ENCODE measurements at places on chromosomes 7 and 10. TPM values are rescaled to one million over a fixed set of nuclear protein-coding genes. Genes with fewer than 3 reads are reported as not detected.

Gene CALML5
- not detected for total RNA-seq

Gene IDI2
- total RNA-seq = not detected

Gene AOC1
- not detected for total RNA-seq

Gene CTAGE6
- 1.3 TPM for total RNA-seq

Gene FEZF1
- total RNA-seq = not detected

Gene C10orf53
- not detected for total RNA-seq

Gene CTAGE8
- total RNA-seq = not detected

Gene JCAD
- total RNA-seq = 91.2 TPM

Gene ACTL6B
- not detected for total RNA-seq

Gene C10orf62
- total RNA-seq = 0.23 TPM

Gene CH25H
- total RNA-seq = not detected

Gene DGKB
- 0.59 TPM for total RNA-seq

Gene CALHM1
- not detected for total RNA-seq

Gene GPR37
- total RNA-seq = 0.23 TPM

Gene ZNF212
- 6.2 TPM for total RNA-seq

Gene PRSS1
- not detected for total RNA-seq

Gene PSTK
- 5.0 TPM for total RNA-seq

Gene FANK1
- 4.6 TPM for total RNA-seq

Gene FAM170B
- not detected for total RNA-seq

Gene SLC29A4
- 5.6 TPM for total RNA-seq

Gene ADAP1
- total RNA-seq = 8.1 TPM

Gene EMX2
- total RNA-seq = 0.59 TPM

Gene POU6F2
- not detected for total RNA-seq

Gene CRYGN
- not detected for total RNA-seq

Gene MOGAT3
- total RNA-seq = not detected

Gene KAZALD1
- total RNA-seq = 3.6 TPM

Gene MYOZ1
- 0.05 TPM for total RNA-seq

Gene PRTFDC1
- total RNA-seq = 6.8 TPM

Gene SLC16A12
- not detected for total RNA-seq

Gene CDCA7L
- total RNA-seq = 46.9 TPM

Gene CCDC146
- 1.5 TPM for total RNA-seq

Gene XRCC2
- total RNA-seq = 0.30 TPM

Gene TFPI2
- total RNA-seq = 649 TPM

Gene SMKR1
- not detected for total RNA-seq

Gene NUTM2A
- total RNA-seq = 0.37 TPM

Gene PDE1C
- 0.74 TPM for total RNA-seq

Gene CREB5
- total RNA-seq = 4.5 TPM

Gene LRRC18
- not detected for total RNA-seq

Gene LBX1
- total RNA-seq = not detected

Gene HOXA13
- 10.0 TPM for total RNA-seq

Gene HTR5A
- not detected for total RNA-seq

Gene MSMB
- total RNA-seq = not detected

Gene ATG9B
- total RNA-seq = 1.6 TPM

Gene TYW1B
- total RNA-seq = 5.1 TPM

Gene IRF5
- total RNA-seq = 0.14 TPM

Gene PON3
- not detected for total RNA-seq

Gene NYAP1
- total RNA-seq = 0.83 TPM

Gene LSM8
- 32.4 TPM for total RNA-seq

Gene CYP3A7
- total RNA-seq = 0.30 TPM

Gene FAM221A
- 2.0 TPM for total RNA-seq

Gene ZNF33B
- 4.5 TPM for total RNA-seq
